CD4-positive, alpha-beta T cell treated with Interleukin-21 for 1 hour (primary cell): ENCODE measurements at places on chromosomes 6 and 20.

GRCh38 chr6:167990016-167990945 is 7.2 kb upstream of the KIF25 start:
- no peak for DNase-seq

GRCh38 chr20:40508821-40509220 is 180.2 kb downstream of the MAFB start:
- DNase-seq: no peak

DNA sequence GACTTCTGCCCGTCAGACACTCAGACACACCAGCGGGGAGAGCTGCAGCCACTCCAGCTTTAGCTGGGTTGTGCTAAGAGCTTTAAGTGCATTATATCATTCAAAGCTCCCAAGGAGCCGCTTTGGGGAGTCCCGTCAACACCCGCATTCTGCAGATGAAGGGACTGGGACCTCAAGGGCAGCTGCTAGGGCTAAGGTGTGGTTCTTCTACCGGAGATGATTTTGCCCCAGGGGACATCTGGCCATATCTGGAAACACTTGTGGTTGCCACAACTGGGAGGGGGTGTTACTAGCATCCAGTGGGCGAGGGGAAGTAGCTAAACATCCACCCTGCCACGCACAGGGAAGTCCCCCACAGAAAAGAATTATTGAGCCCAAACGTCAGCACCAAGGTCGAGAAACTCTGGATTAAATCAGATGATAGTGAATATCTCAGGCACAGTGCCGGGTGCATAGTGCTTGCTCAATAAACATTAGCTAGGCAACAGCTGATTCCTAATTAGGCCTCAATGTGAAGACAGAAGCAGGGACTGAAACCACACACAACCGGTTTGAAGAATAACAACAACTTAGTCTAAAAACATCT is 29.6 kb downstream of the PMEPA1 start:
- DNase-seq: no peak

DNA sequence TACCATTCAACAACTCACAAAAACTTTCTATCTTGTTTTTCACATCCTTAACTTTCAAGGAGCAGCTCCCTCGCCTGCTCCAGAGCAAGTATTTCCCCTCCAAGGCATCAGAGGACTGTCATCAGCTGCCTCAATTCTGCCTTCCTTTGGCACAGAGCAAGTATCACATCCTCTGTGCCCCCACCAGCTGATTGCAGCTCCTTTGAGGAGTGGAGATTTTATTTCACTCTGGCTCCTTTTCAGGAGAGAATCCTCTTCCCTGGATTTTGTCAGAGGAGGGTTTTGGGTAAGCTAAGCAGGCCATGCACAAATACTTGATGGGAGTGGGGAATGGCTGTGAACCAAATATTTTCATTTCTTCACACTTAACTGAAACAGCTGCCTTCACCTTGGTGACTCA is 610.5 kb upstream of the FLRT3 start:
- no peak for DNase-seq

DNA sequence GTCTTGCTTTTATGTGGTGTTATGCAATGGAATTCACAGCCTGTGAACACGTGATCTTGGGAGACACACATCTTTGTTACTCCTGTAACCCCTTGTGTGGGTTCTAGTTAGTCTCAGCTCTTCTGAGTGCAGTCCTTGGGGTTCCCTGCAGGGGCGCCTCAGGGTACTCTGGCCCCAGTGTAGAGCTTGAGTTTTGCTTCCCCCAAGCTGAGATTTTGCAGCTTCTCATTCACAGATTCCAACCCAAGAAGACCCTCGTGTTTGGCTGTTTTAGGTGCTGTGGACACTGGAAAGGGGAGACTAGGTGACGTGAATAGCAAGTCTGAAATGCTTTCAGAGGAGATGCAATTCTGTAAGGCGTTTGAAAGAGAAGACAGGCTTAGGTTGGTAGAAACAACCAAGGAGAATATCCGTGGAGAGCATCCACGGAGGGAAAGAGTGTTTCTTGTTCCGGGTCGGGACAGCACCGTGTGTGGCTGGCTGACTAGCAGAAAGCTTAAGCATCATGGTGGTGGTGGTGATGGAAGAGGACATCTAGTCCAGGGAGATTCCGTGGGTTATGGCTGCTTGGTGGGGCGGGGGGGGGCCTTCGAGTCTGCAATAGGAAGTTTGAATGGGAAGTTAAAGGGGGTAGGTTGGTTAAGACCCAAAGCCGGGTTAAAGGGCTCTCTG is 30.1 kb downstream of the DUSP22 start:
- DNase-seq: no peak

DNA sequence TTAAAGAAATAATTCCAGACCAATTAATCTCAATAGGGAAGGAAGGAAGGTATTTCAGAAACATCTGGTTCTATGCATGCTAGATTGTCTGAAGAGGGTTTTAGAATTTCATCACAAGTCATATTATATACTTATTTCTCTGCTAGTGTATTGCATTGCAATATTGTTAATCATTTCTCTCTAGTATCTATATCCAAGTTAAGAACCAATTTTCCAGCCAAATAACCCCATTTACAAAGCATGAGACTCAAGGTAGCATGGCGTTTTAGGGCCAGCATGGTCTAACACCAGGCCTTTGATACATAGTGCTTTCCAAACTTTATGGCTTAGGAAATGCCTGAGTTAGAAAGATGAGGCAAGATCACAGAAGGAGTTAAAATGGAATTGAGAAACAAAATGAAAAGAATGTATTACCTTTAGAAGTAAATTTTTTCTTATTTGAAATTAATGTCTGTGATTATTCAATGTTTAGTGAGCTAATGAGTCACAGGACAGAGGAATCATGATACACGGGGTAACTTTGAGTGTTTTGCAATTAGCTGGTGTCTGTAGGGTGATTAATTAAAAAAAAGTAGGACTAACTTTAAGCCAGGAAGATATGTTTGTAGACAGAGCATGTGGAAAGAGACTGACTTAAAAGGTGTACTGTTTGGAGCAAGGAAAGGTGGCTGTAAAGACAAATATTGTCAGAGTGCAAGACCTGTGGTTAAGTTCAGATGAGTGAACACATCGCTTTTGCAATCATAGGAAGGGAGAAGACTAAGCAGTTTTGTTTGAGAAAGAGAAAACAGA is 1006.2 kb upstream of the CITED2 start:
- no peak for DNase-seq

- no peak for DNase-seq
Observed at GRCh38 chr6:113457198-113457597, 399.9 kb upstream of the MARCKS start.

GRCh38 chr6:90268178-90268577 is 28.5 kb downstream of the BACH2 start:
- DNase-seq: no peak

DNA sequence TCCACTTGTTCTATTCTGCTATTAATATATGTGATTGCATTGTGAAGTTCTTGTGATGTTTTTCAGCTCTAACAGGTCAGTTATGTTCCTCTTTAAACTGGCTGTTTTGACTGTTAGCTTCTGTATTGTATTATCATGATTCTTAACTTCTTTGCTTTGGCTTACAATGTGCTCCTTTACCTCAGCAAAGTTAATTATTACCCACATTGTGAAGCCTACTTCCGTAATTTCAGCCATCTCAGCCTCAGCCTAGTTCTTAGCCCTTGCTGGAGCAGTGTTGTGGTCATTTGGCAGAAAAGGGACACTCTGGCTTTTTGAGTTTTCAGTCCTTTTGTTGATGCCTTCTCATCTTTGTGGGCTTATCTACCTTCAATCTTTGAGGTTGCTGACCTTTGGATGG is 440.2 kb downstream of the TBC1D32 start:
- DNase-seq: no peak

DNA sequence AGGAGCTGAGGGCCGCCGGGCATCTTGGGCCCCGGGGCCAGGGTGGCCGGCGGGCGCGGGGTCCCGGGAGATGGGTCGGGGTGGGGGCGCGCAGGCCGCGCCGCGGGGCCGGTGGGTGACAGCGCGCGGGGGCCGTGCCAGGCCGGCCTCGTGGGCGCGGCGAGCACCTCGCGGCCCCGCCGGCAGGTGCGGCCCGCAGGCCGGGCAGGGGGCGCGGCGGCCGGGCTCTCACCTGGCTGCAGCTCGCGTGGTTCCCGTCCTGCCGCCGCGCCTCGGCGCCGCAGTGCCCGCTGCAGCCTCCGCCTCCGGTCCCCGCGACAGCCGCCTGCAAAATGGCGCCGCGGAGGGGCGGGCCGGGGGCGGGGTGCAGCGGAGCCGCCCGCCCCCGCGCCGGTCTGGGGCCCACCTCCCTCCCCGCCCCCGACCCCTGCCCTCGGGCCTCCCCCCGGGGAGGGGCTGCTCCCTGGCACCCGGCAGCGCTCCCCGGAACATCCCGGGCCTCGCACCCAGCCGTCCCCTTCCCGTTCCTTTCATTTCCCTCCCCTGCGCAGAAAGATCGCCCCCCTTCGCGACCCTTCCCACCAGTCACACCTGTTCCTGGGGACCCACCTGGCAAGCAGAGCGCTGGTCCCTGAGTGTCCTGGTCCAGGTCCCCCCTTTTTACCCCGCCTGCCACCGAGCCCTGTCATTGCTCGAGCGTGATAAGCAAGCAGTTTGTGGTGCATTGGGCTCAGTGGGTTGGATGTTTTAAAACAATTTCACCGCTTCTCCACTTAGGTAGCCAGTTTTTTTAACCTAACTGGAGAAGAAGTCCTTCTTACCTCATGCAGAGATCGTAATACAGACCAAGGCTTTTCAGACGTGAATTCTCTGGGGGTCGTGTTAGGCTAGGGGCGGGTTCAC is at the start of gene SLC23A2:
Gene SLC23A2 (minus strand): TSS at position 337 of the 903 bp plus-strand sequence. CDS start 68,948 bp downstream, outside the sequence.
- peak; percentile 59 for DNase-seq

DNA sequence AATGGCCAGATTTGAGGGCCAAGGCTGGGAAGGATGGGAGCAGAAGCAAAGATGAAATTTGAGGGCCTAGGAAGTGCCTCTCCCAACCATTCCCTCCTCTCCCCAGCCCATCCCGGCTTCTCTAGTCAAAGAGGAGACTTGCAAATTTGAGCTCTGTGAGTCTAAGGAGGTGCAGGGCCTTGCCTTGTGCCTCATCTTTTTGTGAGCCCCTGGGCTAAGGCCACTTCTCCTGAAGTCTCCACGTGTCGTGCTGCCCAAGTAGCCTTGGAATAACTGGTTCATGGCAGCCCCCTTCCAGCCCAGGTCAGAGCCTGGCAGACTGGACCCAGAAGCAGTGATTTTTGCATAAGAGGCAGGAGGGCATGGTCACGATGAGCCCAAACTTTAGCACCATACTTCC is 6.7 kb downstream of the PTGIS start:
- no peak for DNase-seq

GRCh38 chr20:3123542-3123941 is 36.1 kb downstream of the FASTKD5 start:
- DNase-seq: no peak

DNA sequence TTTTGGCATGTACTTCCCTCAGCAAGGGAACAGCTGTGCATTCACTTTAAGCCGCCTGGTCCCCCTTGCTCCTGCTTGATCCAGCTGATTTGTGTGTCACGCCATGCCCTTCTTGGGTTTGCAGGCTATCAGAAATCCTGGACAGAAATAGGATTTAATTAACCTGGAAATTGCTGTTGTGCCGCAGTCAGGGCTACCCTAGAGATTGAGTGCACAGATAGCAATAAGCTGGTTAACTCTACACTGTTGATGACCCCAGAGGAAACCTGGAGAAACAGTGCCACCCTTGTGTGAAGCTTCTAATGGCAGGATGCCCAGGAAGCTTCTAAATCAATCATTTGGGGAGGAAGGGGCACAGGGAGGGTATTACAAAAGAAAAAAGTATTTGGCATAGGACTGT is 199.0 kb downstream of the JARID2 start:
- DNase-seq: no peak

DNA sequence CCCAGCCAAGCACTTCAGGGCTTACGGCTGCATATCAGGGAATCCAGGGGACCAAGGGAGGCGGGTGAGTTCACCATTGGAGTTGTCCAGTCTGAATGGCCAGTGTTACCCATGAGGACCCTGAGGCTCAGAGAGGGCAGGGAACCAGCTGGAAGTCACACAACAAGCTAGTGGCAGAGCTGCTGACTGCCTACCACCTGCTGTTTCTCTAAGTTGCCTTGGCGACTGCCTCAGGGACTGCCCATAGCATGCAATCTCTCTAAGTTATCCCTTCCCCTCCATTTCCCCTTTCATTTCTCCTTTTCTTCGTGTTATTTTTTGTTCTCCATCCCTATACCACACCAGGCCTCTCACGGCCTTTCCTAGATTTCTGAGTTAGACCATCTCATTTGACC is 71.8 kb upstream of the SIRPA start:
- DNase-seq: no peak

DNA sequence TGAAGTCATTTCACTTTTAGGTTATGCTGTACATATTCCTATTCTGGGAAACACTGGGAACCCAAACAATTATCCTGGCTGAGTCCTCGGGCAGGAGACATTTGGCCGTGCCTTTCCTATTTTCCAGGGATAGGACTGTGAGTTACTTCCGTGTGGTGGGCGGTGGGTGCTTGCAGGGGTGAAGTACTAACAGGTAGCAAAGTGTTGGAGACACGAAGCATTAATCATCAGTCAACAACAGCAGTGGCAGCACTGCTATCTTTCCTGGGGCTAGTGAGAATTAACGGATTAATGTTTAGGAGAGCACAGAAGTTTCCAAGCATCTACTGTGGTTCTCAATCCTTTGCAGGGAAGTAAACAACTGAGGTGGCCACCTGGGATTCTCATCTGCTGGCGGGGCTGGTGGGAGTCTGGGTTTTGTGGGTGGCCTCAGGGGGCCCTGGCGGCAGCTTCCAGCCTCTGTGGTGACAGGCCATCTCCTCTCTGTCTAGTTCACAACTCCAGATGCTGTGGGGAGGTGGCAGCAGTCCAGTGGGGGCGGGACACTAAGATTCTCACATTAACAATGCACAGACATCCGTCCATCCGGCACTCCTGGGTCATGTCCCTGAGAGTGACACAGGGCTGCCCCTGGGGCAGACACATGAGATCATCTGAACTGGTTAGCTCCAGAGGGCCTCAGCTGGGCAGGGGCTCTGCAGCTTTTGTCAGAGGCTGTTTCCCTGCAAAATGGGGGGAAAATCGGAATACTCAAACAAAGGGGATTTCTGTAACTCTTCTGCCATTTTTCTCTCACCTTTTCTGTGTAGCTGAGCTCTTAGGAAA is 90.9 kb downstream of the GJA10 start:
- no peak for DNase-seq
